RPMI7951 (cell line): ENCODE measurements at places on chromosomes 11 and 22. TPM values are rescaled to one million over a fixed set of nuclear protein-coding genes. Genes with fewer than 3 reads are reported as not detected.

Gene SEC14L6
- not detected in 2 replicates for total RNA-seq

Gene TECTA
- 0.12 TPM in 1 of 2 replicates, not detected in the other for total RNA-seq

- no peak for DNase-seq
Measured at GRCh38 chr11:79308429-79308828, 132.4 kb downstream of the TENM4 start.

- no peak for DNase-seq
Measured at GRCh38 chr11:65640483-65641296, 2.8 kb downstream of the SIPA1 start.

DNA sequence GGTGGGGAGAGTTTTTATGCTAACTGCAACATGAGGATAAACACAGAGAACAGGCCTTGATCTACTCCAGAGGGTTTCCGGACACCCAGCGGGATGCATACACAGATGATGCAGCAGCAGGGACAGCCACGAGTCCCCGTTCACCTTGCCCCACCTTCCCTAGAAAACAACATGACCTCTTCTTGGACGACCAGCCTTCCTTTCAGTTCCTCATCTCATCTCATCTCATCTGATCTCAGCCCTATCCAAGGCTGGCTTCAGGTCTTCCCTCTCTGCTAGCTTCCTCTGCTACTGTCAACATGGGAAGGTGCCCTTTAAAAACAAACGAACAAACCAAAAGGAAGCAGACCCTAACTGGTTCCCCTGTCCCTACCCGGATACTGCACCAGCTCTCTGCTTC, 1356.2 kb downstream of the TBC1D22A start:
- DNase-seq = no peak

GRCh38 chr22:49943405-49943765, 17.2 kb upstream of the PIM3 start:
- no peak for DNase-seq

GRCh38 chr11:60261014-60261413, 18.1 kb upstream of the MS4A4E start:
- DNase-seq = no peak
